Glutamatergic neuron (in vitro differentiated cells): ENCODE measurements at places on chromosomes 6 and 20.

GRCh38 chr6:8556370-8557013, 121.1 kb upstream of the SLC35B3 start:
- H3K27ac ChIP-seq = no peak overlapping the region
- no peak overlapping the region for H3K4me3 ChIP-seq
- no peak for DNase-seq
- H3K36me3 ChIP-seq = no peaks in the 10 kb centered on the region
- no peaks in the 10 kb centered on the region for H3K27me3 ChIP-seq

DNA sequence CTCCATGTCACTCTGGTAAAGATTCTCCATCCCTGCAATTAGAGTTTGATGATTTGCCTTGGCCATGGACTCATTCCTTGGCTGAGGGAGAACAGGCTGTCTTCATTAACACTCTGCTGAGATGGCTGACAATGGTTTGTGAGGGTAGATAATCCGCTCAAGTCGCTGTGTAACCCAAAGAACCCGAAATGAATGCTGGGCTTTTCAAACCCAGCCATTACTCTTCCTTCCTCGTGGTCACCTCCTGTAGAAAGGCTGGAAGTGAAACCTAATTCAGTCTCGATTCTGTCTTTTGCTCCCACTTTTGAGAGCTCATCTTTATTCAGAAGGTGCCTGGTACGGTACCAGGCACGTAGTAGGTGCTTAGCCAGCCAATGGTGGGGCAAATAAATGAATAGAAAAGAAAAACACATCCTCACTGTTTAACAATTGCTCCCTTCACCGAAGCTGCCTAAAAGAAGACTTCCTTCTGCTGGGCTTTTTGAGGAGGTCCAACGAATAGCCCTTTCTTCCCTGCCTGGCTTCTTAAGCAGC, 190.2 kb downstream of the BCAS1 start:
- no peak overlapping the region for H3K27ac ChIP-seq
- no peak overlapping the region for H3K4me3 ChIP-seq
- DNase-seq = no peak
- peaks cover 8% of the 10 kb centered on the region for H3K4me1 ChIP-seq
- H3K27me3 ChIP-seq = peaks cover 4% of the 10 kb centered on the region

DNA sequence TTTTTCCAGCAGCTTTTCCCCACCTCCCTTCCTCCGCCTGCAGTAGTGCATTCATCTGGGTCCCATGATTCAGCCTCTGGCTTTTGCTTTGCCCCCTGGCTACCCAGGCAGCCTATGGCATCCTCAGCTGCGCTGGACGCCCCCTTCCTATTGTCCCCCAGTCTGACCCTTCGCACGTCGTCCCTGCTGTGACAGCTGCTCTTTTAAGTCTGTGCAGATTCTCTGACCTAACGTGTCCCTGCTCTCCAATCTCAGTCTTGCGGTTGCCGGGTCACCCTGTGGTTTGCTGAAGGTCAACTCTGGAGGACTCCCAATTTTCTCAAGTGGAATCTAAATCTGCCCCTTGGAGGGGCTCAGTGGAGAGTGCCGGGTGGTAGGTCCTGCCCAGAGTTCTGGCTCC, 294.3 kb downstream of the CDC5L start:
- no peak overlapping the region for H3K4me3 ChIP-seq
- no peaks in the 10 kb centered on the region for H3K36me3 ChIP-seq
- DNase-seq = no peak
- H3K4me1 ChIP-seq = peaks cover 4% of the 10 kb centered on the region
- peaks cover 6% of the 10 kb centered on the region for H3K27me3 ChIP-seq
- H3K27ac ChIP-seq = no peak overlapping the region

GRCh38 chr6:148296771-148297170, 45.9 kb upstream of the SASH1 start:
- H3K27ac ChIP-seq = no peak overlapping the region
- peaks cover 3% of the 10 kb centered on the region for H3K4me1 ChIP-seq
- H3K36me3 ChIP-seq = no peaks in the 10 kb centered on the region
- H3K4me3 ChIP-seq = no peak overlapping the region

- DNase-seq = no peak
- peaks cover 4% of the 10 kb centered on the region for H3K27me3 ChIP-seq
- no peaks in the 10 kb centered on the region for H3K36me3 ChIP-seq
- peak overlapping the region; percentile 84 for H3K27ac ChIP-seq
These were observed 65.2 kb downstream of the TRAM2 start for GRCh38 chr6:52511572-52512151.
